ENCODE measurements at places on chromosomes 5 and 9.

GRCh38 chr5:149360272-149360671 lies 2.4 kb downstream of the PCYOX1L start:
- no peak for DNase-seq

DNA sequence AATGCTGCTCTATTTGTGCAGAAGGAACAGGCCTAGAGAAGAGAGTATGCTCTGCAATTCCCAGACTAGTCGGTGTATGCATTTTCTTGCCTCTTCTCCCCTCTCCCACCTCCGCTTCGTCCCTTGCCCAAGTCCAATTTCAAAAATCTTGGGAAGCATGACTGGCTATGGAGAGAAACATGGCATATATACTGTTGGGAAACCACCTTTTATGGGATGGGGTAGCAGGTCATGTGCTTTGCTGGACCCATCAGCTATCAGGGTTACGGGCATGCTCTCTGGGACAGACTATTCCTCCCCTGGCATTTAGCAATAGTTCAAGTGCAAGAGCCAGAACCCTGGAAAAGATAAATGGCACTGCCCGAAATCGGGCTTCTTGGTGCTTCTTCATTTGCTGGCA lies 12.0 kb downstream of the ISL1 start:
- no peak for DNase-seq

DNA sequence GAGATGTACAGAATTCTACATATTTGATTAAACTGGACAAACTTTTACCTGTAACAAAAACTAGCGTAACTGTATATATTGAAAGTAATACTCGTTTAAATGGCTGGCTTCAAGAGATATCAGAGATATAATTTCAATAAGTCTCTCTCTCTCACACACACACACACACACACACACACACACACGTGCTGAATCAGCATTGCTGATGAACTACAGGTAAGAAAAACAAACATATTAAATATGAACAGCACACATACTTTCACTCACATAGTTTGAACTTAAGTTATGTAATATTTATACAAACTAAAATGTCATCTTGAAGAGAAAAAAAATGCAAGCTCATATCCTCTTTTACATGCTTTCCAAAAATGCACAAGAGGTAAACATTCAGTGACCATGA lies 145.4 kb downstream of the BNC2 start:
- no peak for DNase-seq

DNA sequence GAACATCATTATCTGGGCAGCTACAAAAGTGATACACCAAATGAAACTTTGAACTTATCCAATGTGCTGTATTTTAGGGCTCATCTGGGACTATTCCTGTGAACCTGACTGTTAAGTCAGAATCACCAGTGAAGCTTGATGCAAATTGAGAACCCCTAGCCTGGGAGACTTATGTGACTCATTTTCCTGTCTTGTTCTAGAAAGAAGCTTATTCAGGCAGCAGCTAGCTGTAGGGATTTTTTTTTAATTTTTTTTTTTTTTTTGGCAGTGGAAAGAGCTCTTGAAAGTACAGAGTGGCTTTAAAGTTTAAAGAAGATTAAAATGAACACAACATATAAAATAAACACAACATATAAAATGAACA lies 81.1 kb upstream of the TNFAIP8 start:
- DNase-seq: no peak

DNA sequence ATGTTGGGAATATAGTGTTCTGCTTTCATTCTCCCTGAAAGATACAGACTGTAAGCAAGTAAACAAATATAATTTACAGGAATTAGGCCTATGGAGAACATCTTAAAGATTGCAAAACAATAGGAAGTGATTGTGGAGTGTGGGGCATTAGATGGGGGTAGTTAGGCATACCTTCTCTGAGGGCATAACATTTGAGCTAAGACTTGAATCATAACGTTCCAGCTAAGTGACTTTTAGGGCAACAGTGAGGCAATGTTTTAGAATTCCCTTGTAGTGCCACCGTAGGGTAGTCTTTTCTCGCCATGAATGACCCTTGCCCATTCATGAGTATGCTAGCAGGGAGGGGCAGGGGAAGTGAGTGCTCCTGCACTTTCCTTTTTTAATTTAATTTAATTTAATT lies 173.3 kb downstream of the SPATA31D1 start:
- no peak for DNase-seq

DNA sequence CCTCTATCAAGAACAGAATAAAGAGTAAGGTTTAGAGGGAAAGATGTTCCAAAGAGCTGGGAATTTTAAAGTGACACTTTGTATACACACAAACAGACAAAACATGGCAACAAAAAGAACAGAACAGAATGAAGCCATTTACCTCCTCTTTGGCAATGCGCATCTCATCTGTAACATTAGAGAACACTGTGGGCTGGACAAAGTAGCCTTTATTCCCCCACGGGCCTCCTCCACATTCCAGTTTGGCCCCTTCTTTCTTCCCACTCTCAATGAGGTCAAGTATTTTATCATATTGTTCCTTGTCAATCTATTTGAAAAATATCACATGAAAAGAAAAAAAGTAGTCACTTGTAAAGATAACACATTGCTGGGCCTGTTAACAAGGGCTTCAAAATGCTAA lies 41.0 kb downstream of the ALDH1A1 start:
- DNase-seq: no peak

GRCh38 chr5:55933377-55934114 lies 61.2 kb downstream of the IL6ST start:
- DNase-seq: no peak

- peak; percentile 45 for DNase-seq
These were observed 71.9 kb downstream of the MVB12B start for GRCh38 chr9:126398403-126399058.

GRCh38 chr9:116870566-116870965 lies 183.5 kb downstream of the TRIM32 start:
- DNase-seq: no peak

DNA sequence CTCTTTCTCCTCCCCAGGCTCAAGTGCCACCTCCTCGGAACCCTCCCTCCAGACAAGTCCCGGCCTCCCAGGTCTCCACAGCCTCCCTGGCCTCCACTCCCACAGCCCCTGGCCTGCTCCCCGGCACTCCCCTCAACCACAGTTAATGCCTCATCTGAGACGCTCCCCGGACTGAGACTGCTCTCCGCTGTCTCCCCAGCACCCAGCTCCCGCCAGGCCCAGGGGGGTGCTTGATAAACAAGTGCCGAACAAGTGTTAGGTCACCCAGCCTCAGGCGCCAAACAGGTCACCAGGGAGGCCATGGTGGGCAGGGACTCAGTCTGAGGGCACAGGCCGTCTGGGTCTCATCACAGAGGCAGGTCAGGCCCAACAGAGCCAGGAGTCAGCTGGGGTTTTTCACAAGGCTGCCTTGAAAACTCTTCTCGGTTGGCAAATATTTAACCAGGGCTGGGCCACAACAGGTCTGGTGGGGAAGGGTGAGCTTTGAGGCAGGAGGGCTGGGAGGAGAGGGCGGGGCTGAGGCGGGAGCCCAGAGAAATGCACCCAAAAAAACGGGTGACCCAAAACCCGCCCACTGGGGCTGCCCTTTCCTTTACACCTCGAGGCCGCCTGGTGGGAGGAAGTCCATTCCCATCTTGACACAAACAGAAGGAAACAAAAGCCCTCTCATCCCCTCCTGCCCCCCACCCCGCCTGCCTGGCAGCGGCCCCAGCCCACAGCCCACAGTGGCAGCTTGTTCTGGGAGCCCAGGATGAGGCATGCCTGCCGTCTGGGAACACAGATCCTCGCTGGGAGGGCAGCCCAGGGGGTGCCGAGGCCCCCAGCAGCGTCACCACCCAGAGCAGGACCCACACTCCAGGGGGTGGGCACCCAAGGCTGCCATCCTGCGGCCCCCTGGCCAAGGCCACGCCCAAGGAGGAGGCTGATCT lies 66.6 kb upstream of the STXBP1 start:
- no peak for DNase-seq

DNA sequence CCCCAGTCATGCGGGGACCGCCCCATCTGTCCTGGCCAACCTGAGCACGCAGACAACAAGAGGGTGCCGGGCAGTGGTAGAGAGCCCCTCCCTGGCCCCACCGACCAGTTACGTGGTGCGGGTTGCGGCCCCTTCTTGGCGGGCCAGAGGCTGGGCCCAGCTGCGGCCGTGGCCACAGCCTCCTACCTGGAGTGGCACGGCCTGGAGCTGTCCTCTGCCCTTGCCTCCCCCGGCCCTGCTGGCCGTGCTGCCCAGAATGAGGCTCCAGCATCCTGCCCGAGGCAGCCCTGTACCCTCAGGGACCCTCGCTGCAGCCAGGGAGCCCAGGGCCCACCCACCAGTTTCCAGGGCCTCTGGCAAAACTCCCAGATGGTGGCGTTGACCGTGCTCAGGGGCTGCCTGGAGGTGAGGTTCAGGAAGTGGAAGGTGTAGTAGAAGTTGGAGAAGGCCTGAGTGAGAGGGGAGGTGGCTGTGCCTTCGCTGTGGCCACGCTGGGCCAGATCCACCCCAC lies 5.7 kb downstream of the ENTPD8 start:
- no peak for DNase-seq

GRCh38 chr5:72427016-72427415 lies 80.2 kb downstream of the ZNF366 start:
- no peak for DNase-seq

- no peak for DNase-seq
These were observed 81.6 kb downstream of the ADAMTS16 start for GRCh38 chr5:5221724-5222123.

- no peak for DNase-seq
These were observed 692 bp upstream of the SRA1 start for GRCh38 chr5:140557965-140558364.

GRCh38 chr5:95712347-95712958 lies 18.7 kb upstream of the RHOBTB3 start:
- no peak for DNase-seq

DNA sequence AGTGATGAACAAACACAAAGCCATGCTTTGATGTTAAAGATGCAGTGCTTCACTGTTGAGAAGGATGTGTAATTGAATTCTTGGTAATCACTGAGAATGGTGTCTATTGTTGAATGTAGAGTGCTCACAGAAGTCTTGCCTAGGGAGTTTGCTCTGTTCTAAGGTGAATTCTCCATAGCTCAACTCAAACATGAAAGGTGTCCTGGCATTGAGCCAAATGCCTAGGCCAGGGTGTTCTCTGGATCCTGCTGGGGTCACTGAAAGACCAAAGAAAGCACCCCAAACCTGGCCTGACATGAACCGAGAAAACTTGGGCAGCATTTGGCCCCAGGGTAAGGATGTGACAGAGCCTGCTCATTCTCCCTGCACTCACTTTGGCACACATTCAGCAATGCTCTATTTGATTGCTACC lies 217.3 kb downstream of the ARL15 start:
- DNase-seq: no peak

DNA sequence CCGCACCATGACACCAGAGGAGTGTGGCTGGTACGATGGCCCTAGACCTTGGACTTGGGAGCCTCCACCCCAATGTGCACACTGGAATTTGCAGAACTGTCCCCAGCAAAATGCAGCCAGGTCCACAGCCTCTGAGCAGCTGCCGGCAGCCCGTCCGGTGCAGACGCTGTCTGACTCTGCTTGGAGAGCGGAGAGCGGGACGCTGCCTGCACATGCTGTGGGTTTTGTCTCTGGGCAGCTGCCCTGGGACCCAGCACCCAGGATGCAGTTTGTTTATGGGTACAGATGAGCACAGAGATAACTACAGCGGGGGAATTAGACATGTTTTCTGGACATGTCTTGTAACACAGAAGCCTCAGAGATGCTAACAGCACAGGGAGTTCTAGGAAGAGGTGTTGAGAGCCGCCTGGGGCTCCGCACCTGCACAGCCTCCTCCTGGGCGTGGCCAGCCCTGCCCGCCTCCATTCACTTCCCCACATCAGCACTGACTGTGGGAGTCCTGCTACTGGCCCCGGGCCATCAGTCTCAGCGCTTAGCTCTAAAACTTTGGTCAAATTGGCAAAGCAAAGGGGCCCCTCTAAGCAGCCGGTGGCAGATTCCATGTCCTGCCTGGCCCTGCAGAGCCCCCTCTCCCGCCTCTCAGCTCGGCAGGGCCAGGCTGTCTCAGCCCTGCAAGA lies 159.6 kb downstream of the IRX2 start:
- no peak for DNase-seq

DNA sequence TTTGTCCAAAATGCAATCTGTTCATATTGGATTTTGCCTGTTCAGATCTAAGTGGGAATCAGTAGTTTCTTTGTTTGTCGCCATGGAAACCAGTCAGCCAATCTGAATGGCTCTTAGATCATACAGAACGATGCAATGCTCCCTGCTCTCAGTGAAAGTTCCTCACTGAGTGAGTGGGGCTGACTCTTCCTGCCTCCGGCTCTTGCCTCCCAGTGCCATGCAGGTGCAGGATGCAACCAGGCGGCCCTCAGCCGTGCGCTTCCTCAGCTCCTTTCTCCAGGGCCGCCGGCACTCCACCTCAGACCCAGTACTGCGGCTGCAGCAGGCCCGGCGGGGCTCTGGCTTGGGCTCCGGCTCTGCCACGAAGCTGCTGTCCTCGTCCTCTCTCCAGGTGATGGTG lies at the start of gene PTPDC1:
TSS of gene PTPDC1 (plus strand) at position 151 of the 400 bp plus-strand sequence. CDS start at position 218, 67 bp downstream.
- peak; percentile 12 for DNase-seq

DNA sequence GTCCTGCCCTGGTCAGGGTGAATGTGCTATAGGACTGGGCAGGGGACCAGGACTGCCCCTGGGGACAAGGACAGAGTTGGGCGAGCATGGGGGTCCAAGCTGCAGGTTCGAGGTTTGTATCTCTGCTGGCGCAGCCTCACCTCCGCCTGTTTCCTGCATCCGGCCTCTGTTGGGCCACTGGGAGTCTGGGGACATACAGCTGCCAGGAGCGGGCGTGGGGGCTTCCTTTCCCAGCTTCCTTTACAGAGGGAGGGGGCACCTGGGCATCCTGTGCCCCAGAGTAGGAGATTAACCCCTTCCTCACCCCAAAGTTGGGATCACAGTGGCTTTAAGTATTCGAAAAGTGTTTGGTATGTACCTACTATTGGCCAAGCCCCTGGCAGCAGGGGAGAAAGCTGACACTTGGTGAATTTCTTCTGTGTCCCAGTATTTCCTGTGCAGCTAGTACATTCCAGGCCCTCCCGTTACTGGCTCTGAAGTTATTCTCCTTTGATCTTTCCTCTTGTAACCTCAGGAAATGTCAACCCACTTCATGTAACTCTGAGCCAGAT lies 19.0 kb downstream of the OLFML2A start:
- DNase-seq: no peak

- DNase-seq: no peak
These were observed 92.6 kb downstream of the RASEF start for GRCh38 chr9:82970359-82970758.

GRCh38 chr5:158398360-158399201 lies 539.6 kb upstream of the CLINT1 start:
- DNase-seq: no peak

DNA sequence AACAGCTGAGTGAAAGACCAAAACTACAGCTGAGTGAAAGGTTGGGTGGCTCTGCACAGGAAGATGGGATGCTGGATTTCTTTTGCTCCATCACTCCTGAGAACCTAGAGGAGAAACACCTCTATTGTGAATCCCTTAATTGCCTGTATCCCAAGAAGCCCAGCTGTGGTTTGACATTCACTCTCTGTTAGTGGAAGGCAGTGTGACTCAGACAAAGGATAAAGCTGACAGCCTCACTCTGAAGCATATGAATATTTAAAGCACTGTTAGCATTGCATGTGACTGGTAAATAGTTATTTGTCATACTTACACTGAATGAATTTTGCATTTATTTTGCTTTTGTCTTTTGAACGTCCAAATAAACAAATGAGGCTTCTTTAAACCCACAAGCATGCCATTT lies 367.1 kb upstream of the RIOK2 start:
- no peak for DNase-seq

- no peak for DNase-seq
These were observed 575.2 kb upstream of the ZNF608 start for GRCh38 chr5:125321654-125322053.

All from SHP77 (cell line).